ENCODE measurements at places on chromosomes 5 and 9. TPM values are rescaled to one million over a fixed set of nuclear protein-coding genes. Genes with fewer than 3 reads are reported as not detected.
A peak's percentile ranks its signal among the peaks of the same experiment; 100 is the strongest.

Gene CARD6
- 0.60 TPM for total RNA-seq

- DNase-seq, result no peak
These were observed 40.4 kb downstream of the EXD3 start for GRCh38 chr9:137382444-137383080.

- no peak for DNase-seq
These were observed 89.5 kb downstream of the TLE1 start for GRCh38 chr9:81599837-81600236.

DNA sequence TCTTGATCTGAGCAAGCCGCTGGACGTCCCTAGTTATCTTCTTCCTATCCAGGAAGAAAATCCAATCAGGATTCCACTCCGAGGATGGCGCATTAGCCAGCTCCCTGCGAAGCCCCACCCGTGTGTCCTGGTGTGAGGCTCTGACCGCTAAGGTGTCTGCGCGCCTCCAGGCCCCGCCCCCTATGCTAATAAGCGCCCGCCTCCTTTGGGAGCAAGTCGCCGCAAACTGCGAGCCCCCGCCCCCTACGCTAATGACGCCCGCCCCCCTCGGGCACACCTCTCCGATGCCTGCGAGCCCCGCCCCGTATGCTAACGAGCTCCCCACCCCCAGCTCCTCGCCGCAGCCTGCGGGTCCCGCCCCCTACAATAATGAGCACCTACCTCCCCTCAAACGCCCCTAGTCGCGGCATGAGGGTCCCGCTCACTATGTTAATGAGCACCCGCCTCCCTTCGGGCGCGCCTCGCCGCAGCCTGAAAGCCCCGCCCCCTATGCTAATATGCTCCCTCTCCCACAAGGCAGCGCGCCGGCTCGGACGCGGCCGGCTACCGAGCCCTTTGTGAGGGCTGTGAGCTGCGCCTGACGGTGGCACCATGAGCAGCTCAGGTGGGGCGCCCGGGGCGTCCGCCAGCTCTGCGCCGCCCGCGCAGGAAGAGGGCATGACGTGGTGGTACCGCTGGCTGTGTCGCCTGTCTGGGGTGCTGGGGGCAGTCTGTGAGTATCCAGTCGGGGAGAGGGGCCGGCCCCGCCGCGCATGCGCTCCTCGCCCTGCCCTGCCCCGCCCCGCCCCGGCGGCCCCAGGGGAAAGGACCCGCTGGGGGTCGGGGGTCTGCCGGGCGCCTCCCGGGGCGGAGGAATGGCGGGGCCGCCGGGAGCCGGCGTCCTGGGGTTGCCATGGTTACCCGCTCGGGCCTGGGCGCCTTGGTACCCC, at the start of gene CACFD1:
CACFD1 (plus strand) TSS at position 503 of the 929 bp plus-strand sequence; CDS start at position 592, 89 bp downstream.
- peak; percentile 99 for DNase-seq

GRCh38 chr5:173884402-173885053, 3.6 kb upstream of the CPEB4 start:
- peak; percentile 77 for DNase-seq

Gene MYOZ3
- total RNA-seq, result not detected

Gene SPATA31C1
- total RNA-seq, result not detected

GRCh38 chr9:6123416-6123815, 92.2 kb upstream of the IL33 start:
- DNase-seq, result no peak

- DNase-seq, result no peak
These were observed 12.9 kb downstream of the MSX2 start for GRCh38 chr5:174737330-174737729.

- no peak for DNase-seq
These were observed 48.1 kb upstream of the OLFM1 start for GRCh38 chr9:135039266-135039870.

DNA sequence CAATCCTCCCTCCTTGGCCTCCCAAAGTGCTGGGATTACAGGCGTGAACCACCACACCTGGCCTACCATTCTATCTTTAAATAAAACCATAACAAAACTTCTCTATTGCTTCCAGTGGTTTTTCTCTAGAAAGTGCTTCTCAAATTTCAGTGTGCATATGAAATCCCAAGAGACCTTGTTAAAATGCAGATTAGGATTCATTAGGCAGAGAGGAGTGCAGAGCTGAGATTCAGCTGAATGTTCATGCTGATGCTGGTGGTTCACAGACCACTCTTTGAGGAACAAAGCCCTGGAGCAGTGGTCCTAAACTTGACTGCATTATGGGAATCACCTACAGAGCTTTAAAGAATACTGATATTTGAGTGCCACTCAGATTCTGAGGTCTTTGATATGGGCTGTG, 28.2 kb downstream of the CARD6 start:
- no peak for DNase-seq

- peak; percentile 52 for DNase-seq
These were observed 1342.1 kb upstream of the C9orf72 start for GRCh38 chr9:28915202-28915930.

DNA sequence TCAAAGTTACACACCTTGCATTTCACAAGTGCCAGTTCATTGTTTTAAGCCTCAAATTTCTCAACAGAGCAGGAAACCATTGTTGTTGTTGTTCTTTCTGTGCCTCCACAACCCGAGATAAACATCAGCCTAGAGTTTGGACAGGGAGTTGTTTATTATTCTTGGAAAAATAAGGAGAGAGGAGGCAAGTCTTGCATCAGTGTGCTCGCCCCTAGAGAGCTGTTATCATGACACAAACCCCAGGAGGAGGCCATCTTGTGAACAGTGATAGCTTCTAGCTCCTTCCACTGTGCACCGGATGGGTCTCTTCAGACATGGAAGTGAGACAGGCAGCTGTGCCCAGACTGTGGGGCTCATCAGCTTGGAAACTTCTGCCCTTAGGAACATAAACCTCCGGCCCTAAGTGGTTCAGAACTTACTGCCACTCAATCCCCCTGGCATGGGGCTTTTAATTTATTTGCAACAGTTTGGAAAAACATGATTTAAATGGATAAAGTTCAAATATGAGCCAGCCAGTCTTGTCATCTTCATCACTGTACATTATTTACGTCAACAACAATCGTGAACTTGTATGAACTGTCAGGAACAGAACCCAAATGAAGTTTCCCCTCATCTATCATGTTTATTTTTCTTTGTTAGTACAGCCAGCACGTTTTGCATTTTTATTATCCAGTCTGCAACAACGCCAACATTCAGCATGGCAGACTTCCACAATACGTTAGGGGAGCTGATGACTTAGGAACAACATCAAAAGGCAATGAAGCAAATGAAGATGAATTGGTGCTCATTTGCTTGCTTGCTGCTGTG, 181.7 kb upstream of the S1PR3 start:
- no peak for DNase-seq

- peak; percentile 8 for DNase-seq
These were observed 844 bp downstream of the POLR3G start for GRCh38 chr5:90475436-90475980.

GRCh38 chr9:135500525-135501260, at the start of gene MRPS2:
Gene MRPS2, plus strand, starts transcription at chr9:135500682. Its CDS starts 29 bp downstream, at chr9:135500711.
- peak; percentile 90 for DNase-seq

Gene CLPTM1L
- total RNA-seq, result 98.0 TPM

Gene PCDHB11
- 0.20 TPM for total RNA-seq

Gene NDUFAF2
- 11.7 TPM for total RNA-seq

- DNase-seq, result no peak
These were observed 14.1 kb downstream of the FEM1C start for GRCh38 chr5:115530426-115530825.

Gene HTR4
- total RNA-seq, result 21.3 TPM

Gene PCDHGA1
- total RNA-seq, result 0.55 TPM

DNA sequence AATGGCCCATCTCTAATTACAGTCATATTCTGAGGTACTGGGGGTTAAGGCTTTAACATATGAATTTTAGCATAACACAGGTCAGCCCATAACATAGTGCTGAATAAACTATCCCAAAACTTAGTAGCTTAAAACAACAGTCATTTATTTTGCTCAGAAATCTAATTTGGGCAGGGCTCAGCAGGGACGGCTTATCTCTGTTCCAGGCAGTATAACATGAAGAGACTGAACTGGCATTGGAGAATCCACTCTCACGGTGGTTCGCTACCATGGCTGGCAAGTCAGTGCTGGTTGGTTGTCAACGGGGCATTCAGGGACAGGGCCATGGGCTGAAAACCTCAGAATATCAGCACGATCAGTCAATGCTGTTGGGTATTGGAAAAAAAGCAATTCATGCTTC, 520.8 kb upstream of the DAP start:
- no peak for DNase-seq

Gene NME5
- not detected for total RNA-seq

Measured in transverse colon (tissue), 4 donors.